Vagina (tissue), 2 donors: ENCODE measurements at places on chromosomes 13 and 19.

GRCh38 chr13:99320693-99321481 is 13.7 kb upstream of the GPR183 start:
- DNase-seq, result no peak

- no peak for DNase-seq
Observed at GRCh38 chr13:39688699-39689405, 33.4 kb downstream of the COG6 start.

GRCh38 chr19:5339198-5339949 is 1.2 kb downstream of the PTPRS start:
- no peak for DNase-seq

DNA sequence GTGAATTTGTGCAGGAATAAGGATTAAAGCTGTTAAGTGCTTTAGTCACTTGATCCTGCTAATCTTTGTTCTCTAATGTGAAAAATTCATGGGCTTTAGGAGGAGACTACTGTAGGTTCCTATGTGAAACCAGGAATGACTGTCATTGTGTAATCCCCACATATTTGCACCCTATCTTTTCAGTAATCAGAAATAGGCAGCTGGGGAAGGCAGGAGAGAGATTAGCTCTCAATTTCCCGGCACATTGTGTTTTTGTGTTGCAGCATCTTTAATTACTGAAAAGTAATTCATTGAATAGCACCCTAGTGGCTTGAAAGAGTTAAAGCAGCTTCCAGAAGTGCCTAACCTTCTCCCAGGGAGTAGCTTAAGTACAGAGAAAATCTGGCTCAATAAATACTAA is 282.9 kb downstream of the OLFM4 start:
- no peak for DNase-seq

DNA sequence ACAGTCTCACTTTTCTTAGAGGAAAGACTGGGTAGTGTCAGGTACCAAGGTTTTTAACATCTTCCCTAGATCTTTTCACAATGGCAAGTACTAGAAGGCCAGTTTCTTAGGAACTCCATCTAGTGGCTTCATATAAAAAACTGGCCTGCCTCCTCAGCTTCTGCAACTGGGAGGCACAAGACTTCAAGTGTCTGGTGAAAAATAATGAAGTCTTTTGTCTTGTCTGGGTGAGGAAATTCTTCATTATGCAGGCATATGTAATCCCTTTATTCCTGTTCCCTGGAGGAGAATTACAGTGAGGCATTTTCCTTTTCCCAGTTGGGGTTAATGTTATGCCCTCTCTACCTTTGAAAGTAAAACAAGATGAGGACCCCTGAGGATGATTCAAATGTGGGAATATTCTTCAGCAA is 300.5 kb downstream of the NALCN start:
- no peak for DNase-seq

DNA sequence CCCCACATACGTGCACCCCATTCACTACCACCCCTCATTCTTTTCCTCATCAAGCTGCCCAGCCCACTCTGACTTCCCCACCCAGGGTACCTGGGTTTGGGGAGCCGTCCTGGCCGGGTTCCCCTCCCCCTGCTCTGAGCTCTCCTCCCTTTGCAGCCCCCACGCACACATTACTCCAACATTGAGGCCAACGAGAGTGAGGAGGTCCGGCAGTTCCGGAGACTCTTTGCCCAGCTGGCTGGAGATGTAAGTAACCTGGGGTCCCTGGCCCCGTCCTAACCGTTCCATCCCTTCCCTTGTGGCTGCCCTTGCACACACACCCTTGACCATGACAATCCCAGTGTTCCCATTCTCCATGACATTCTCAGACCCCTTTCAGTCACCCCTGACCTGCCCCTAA is 2.6 kb downstream of the CAPNS1 start:
- no peak for DNase-seq

- DNase-seq, result no peak
Observed at GRCh38 chr13:59566561-59566960, 597.2 kb downstream of the DIAPH3 start.

GRCh38 chr19:6034512-6034911 is 56.6 kb upstream of the RANBP3 start:
- DNase-seq, result peak; percentile 61

GRCh38 chr13:100825557-100825956 is 151.0 kb upstream of the TMTC4 start:
- no peak for DNase-seq
